Stimulated activated CD8-positive, alpha-beta memory T cell treated with anti-CD3 and anti-CD28 coated beads, Interleukin-12 subunit alpha, Interleukin-12 subunit beta, amount 100 ng/mL, for 1 hour (primary cell): ENCODE measurements at places on chromosomes 16 and 17.
A peak's percentile ranks its signal among the peaks of the same experiment; 100 is the strongest.

DNA sequence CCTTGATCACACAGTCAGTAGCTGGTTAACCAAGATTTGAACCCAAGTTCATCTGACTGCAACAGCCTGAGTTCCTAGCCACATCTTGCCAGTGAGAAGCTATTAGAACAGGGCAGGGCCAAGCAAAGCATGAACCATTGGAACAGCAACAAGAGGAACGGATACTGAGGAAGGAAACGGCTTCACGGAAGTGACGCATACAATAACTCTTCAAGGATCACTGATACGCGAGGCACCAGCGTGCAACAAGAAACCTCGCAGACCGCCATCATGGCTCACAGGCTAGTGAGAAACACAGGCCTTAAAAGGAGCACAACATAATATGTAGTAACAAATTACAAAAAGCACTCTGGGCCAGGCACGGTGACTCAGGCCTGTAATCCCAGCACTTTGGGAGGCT is 114.9 kb downstream of the CDYL2 start:
- DNase-seq = no peak

- DNase-seq = no peak
These were observed 10.7 kb downstream of the METTL9 start for GRCh38 chr16:21610006-21610544.

GRCh38 chr17:78421534-78422266 is 43.3 kb downstream of the PGS1 start:
- peak; percentile 58 for DNase-seq

GRCh38 chr16:23920899-23921298 is 85.1 kb downstream of the PRKCB start:
- DNase-seq = no peak

- DNase-seq = no peak
These were observed 291.6 kb downstream of the MAP2K6 start for GRCh38 chr17:69706127-69706526.

GRCh38 chr17:78589031-78589675 is 12.0 kb upstream of the DNAH17 start:
- no peak for DNase-seq

GRCh38 chr17:76599694-76600460 is 14.2 kb upstream of the ST6GALNAC2 start:
- DNase-seq = no peak

DNA sequence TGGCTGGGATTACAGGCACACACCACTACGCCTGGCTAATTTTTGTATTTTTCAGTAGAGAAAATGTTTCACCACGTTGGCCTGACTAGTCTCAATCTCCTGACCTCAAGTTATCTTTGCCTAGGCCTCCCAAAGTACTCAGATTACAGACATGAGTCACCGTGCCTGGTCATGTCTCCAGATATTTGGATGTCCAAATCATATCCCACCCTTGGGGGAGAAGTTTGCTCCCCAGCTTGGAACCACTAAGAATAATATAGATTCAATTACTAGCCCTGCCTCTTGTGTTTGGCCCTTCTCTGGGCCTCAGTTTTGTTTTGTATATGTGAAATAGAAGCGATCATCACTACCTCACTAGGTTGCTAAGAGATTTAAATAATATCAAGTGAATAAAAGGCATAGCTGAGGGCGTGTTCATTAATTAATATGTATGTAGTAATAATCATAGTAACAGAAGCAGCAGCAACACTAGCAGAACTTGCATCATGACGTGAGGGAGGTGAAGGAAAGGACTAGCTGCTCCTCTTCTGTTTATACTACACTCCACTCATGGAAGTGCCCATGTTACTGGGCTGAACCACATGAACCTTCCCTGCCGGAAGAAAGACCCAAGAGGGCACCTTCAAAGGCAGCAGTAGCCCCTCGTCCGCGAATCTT is 253.6 kb upstream of the XYLT1 start:
- no peak for DNase-seq

DNA sequence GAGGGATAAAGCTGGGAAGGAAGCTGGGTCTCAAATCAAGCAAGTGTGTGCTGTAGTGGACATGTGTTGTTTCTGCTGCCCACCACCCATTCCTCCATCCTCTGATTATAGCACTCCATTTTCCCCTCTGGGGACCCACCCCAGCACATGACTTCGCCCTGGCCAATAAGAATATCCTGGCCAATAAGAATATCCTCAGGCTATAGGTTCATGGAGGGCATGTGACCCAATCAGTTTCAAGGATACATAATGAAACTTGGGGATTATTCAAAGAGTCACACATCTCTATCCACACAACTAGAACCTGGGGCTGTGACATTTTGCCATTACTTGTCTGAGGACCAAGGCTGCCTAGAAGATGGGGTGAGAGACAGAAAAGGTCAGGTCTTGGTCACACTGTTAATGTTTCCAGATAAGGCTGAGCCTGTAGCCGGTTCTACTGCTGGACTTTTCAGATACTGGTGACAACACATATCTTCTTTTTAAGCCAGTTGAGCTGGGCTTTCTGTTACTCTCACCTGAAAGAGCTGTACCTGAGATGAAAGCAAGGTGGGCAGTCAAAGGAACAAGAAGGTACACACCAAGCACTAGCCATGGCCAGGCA is 33.7 kb downstream of the MYO18A start:
- no peak for DNase-seq

- no peak for DNase-seq
These were observed 73.2 kb downstream of the AIPL1 start for GRCh38 chr17:6361733-6362132.

DNA sequence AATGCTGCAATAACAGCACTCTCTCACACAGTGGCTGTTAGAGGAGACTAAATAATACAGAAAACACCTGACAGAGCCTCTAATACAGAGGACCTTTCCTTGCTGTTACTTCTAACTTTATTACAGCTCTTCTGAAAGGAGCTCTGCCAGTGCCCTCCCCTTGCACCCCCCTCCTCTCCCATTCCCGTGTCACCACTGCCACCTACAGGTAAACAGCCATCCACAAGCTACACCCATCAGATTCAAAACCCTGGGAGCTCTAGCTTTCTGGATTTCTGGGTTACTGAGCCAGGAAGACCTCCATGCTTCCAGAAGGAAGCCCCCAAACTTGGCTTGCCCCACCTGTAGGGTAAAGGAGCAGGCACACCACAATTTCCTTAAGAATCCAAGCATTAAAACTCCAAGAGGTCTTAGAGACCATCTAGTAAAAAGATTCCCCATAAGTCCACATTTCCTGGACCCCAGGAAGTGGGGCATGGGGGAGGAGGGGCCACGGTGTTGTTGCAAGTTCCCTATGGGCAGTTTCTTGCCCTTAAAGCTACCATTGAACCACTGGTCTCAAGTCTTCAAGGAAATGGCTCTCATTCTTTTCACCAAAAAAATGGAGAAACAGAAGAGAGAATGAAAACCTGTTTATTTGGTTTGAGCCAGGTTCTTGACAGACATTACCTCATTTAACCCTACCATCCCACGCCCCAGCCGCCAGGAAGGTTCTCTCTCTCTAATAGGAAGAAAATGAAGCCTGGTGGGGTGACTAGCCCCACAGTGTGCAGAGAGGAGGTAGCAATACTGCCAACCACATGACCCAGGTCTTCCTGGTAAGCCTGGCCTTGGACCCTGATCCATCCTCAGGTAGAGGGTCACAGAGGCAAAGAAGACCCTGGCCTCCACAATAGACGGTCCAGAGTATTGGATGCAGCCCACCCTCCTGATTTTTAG is 52.8 kb downstream of the TOM1L2 start:
- DNase-seq = peak; percentile 39

GRCh38 chr17:58403311-58403710 is 14.0 kb downstream of the RNF43 start:
- DNase-seq = no peak

DNA sequence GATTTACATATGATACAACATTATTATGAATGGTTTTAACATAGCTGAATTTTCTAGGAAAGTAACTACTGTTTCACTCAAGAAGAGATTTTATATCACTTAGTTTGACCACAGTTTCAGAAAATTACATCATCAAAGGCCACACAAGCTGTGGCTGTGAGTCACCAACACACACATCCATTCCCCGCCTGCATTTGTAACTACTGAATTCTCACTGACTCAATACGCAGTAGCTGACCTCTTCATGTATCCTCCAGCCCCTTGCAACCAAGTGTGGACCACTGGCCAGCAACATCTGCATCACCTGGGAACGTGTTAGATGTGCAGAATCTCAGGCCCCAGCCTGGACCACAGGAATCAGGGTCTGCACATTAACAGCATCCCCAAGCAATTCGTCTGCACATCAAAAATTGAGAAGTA is 197.6 kb downstream of the XYLT1 start:
- no peak for DNase-seq

DNA sequence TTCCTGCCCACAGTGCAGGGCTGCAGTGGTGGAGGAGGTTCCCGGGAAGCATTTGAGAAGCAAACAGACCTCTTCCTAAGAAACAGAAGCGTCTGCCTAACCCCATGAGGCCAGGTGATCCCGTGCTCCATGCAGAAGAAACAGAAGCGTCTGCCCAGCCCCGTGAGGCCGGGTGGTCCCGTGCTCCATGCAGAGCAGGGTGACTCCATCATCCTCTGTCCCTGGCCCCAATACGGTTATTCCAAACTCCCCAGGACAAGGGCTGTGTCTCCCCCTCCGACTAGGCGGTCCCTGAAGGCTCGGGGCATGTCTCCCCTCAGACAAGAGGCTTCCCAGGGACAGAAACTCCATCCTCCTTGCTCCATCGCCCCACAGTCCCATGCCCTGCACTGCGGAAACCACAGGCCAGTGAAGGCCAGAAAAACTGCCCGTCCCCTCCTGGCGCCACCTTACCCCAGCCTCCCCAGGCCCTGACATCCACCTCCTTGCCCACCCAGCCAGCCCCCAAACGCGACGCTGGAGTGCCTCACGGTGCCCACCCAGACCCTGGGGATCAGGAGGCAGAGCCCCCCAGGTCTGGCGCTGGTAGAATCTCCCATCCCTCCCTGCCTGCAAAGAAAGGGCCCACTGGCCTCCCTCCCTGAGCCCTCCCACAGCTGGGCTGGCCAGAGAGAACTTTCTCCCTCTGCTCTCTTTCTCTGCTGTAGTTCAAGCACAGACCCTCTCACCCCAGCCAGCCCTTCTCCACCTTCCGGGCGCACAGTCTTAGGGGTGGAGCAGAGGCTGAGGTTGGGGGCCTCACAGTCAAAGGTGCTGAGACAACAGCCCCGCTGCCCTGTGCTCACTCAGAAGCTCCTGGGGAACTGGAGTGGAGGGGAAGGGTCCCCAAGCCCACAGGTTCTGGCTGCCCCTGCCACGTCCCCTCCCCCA is 30.6 kb upstream of the KRT17 start:
- no peak for DNase-seq

DNA sequence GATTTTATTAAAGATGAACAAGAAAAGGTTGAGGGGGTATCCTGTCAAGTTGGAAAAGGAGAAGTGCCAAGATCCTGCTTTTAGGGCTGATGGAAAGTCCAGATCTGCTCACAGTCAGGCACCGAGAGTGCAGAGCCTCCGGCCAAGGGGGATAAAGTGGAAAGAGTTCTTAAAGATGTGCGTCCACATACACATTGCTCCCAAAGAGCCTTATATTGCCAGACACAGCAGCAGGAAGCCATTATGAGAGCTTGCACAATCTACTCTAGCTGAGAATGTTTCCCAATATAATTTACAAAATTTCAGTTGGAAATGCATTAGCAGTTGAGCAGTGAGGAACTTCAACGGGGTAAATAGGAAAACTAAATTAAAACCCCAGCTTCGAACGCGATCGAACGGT is 95.6 kb downstream of the SALL1 start:
- DNase-seq = no peak

- DNase-seq = no peak
These were observed 171.8 kb downstream of the PRKCA start for GRCh38 chr17:66474258-66474657.

DNA sequence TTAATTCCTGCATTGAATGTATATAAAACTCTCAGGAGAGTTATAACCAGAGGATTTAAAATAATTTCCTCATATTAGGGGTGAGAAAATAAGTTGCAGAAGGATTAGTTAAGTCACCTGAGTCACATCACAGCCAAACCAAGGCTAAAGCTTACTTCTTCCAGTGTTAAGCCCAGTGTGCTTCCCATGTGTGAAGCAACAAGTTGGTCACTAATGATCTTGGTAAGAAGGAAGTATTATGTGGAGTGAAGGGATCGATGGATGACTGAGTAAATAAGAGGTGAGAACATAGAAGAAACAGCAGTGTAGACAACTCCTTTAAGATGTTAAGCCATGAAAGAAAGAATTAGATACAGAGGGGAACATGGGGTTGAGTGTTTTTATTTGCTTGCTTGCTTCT is 20.6 kb downstream of the ESRP2 start:
- DNase-seq = no peak

GRCh38 chr16:65601781-65602180 is 479.9 kb upstream of the CDH11 start:
- DNase-seq = no peak
